ENCODE measurements at places on chromosomes 11 and 22.

DNA sequence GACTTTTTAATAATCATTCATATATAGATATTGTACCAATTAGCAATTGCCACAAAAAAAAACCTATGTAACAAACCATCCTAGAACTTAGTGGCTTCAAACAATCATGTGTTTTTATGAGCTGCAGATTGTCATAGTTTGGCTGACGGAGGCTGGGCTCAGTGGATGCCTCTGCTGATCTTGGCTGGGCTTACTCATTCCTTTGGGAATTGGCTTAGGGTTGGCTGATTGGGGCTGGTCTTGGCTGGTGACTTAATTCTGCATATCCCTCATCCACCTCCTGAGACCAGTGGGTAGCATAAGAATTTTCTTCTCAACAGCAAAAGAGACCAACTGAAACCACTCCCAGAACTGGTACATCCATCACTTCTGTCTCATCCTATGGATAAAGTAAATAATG is 57.9 kb upstream of the PHF21B start:
- DNase-seq: no peak

DNA sequence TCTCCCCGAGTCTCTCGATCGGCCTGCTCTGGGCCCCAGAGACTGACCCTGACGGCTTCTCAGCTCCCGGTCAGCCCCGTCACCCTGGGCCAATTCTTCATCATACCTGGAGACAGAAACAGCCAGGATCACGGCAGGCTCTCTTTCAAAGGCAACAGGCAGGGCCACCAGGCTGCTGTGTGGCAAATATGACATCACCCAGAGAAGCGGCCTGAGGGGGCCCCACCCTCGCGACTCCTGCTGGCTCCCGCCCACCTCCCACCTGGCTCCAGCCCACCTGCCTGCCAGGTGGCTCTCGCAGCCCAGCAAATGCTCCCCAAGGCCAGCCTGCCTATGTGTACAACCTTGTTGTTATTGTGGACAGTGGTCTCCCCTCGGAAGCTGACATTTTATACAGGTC is 24.9 kb upstream of the PACSIN2 start:
- peak; percentile 49 for DNase-seq

DNA sequence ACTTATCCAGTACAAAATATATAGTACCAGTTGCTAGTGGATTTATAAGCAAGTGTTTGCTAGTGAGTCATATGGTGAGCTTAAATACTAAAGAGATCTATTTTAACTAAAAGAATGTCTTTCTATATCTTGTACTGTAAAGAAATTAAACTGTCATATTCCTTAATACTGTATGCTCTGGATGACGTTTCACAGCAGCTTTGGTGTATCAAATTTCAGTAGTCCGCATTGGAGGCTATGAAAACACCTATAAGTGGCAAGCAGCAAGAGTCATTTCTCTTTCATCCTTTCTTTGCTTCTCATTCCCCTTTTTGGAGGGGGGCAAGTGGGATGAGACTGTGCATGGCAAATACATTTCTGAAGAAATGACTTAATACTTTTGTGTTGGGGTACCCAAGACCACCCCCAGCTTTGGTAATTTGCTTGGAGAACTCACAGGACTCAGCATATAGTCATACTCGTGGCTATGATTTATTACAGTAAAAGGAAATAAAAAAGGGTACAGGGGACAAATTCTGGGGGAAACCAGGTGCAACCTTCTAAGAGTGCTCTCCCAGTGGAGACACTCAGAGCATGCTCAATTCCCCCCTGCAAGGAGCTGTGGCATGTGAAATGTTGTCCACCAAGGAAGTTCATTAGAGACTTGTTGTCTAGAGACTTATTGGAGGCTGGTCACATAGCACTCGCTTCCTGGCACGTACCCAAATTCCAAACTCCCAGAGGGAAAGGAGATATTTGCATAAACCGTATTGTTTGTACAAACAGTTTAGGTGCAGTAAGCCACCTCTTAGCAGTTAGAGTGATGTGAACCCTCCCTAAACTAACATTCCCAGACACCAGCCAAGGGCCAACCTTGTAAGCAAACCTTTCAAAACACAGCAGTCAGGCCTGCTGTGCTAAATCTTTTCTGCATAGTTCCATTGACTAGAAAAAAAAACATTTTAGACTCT is 210.8 kb downstream of the PGR start:
- DNase-seq: peak; percentile 40

DNA sequence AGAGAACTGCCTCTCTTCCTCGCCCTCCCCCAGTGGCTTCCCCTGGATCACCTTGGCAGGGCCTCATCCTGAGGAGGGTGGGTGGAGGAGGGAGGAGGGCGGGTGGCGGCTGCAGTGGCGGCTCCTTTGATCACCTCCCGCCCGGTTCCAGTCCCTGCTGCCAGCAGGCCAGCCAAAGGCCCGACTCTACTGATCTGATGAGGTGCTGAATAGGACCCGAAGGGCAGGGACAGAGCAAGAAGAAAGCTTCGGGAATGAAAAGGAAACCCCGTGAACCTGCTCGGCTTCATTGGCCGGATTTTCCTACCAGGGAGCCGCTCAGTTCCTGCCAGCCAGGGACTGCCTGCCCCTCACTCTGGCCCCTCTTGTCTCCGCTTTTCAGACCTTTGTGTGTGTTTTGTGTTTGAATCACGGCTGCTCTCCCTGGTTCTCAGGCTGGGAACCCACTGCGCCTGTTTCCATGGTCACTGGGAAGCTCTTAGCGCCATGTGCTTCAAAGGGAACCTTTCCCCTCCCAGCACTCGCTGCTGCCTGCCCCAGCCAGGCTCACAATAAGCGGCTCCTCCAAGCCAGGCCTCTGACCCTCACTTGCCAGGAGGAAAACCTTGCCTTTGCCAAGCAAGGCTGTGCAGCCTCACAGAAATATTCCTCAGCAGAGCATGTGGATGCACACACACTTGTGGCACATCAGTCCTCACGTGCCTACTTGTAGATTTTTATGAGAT is 56.8 kb downstream of the C22orf31 start:
- DNase-seq: peak; percentile 79

DNA sequence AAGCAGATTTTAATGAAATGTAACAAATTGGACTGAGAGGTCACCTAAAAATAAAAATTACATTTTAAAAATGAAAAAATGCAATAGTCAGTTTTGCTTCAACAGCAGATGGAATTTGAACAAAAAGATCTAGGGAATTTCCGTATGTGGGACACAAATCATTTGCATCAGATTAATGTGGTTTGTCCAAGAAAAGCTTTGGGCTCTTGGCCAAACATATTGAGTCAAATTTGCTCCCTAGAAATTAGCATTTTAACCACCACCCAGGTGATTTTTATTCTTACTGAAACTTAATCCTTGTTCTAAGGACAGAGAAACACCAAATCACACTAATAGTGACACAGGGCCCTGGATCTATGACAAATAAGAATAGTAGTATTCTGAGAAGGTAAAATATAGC is 1477.8 kb downstream of the FAM181B start:
- peak; percentile 15 for DNase-seq

GRCh38 chr11:82790723-82791484 is 57.2 kb upstream of the FAM181B start:
- DNase-seq: peak; percentile 65

- peak; percentile 59 for DNase-seq
These were observed 1430.5 kb downstream of the FAM181B start for GRCh38 chr11:81303038-81303664.

- DNase-seq: no peak
These were observed 14.8 kb downstream of the PLAAT3 start for GRCh38 chr11:63599211-63600122.

- no peak for DNase-seq
These were observed 127.0 kb downstream of the MRTFA start for GRCh38 chr22:40509401-40510134.

DNA sequence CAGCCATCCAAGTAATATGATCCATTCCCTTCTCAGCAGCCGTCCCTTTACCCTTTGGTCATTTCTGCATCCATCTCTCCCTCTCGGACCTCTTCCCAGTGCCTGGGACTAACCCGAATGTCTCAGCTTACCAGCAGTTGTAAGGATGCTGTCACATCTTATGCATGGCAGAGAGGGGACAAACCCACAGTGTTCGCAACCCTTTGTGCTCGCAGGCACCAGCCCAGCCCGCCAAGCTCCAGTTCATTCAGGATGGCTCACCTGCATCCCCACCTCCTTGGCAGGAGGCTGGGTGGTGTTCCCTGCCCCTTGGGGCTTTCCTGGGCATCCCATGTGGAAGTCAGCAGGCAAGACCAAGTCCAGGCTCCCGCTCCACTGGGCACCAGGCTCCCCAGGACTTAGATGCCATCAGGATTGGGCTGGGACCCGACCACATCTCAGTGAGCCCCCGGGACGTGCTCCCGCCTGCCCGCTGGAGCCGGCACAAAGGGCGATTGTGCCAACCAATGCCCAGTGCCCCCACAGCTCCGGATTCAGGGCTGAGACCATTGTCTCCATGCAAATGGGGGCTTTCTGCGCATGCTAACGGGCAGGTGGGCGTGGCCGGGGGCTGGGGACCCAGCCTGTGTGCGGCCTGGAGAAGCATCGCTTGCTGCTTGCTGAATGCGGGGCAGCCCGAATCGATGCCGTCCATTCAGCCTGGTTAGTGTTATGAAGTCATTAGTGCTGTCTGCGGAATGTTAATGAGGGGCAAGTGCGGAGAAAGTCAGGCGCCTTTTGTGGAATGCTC is 108.6 kb downstream of the KCNQ1OT1 start:
- DNase-seq: no peak

- no peak for DNase-seq
These were observed 31.4 kb upstream of the APOL5 start for GRCh38 chr22:35686298-35686697.

DNA sequence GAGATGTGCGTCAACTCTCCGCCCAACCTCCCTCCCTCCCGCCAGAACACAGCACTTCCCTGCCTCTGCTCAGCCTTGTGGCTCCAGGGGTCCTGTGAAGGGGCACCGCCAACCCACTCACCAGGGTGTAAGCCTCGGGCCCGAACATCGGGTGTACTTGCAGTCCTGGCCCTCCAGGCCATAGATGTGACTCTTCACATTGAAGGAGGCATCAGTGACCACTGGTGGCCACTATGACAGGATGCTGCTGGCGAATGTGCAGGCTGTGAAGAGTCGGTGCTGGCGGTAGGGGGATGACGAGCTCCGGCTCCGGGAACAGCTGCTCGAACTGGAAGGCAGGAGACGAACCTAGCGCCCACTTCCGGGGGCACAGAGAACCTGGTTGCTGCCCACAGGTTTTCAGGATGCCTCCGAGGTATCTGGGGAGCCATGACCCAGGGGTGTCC is 97.4 kb downstream of the MED15 start:
- no peak for DNase-seq

DNA sequence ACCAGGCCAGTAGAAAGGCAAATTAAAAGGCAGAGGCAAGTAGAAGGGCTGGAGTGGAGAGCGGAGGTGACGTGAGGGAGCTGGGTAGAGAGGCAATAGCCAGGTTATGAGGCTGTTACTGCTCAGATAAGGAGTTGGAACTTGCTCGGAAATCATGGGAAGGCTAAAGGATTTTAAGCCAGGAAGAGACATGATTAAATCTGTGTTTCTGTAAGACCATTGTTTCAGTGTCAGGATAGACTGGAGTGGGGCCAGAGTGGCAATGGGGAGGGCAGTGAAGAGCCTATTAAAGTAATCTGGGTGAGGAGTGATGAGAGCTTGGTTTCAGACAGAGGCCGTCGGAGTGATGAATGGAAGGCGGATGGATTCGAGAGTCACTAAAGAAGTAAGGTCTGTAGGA is 39.0 kb downstream of the GRAMD1B start:
- peak; percentile 46 for DNase-seq

DNA sequence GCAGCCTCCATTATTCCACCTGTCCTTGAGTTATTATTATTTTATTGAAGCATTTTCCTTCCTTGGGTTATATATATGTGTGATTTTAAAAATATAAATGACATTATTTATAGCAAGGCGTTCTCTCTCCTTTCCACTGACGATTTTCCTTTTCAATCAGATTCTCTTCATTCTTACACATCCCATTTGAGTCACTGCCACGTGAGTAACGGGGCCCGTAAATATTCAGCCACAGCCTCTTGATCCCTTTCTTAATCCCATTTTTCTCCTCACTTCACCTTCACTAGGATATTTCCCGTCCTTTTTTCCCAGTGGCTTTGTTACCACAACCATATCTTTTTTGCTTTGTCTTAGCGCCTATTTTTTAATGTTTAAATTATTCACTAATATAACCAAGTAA is 396.2 kb downstream of the NTM start:
- DNase-seq: no peak

- no peak for DNase-seq
These were observed 1.7 kb downstream of the MOB2 start for GRCh38 chr11:1484695-1485503.

- no peak for DNase-seq
These were observed 43.1 kb upstream of the EED start for GRCh38 chr11:86201371-86201884.

GRCh38 chr22:23485490-23485889 is 94.6 kb downstream of the IGLL1 start:
- DNase-seq: no peak

DNA sequence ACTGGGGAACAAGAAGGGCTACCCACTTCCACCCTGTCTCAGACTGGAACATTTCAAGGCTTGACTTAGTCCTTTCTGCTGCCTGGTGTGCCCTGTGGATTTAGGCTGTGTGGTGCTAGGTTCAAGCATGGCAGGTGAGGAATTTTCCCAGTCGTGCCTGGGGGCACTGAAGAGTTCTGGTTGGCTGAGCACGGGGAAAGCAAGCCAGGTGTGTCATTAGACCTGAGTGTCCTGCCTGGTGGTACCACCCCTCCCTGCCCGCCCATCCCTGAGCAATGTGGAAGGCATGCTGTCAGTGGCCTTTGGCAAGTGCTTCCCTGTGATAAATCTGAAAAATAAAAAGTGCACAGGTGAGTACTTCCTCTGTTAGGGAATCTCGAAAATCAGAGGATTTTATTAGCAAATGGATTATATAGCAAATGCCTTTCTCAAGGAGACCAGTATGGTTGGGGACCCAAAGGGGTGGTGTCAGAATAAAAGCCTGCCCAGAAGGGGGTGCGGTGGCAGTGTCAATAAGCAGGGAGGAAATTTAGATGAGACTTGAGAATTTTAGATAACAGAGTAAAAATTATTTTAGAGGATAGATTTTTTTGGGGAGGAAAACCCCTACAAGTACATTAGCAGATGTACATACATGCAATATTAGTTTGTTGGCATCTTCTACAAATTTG is 22.8 kb downstream of the TEAD1 start:
- DNase-seq: peak; percentile 84

GRCh38 chr22:47409539-47410275 is 647.3 kb downstream of the TBC1D22A start:
- no peak for DNase-seq

- no peak for DNase-seq
These were observed 22.0 kb downstream of the CELSR1 start for GRCh38 chr22:46515208-46516111.

DNA sequence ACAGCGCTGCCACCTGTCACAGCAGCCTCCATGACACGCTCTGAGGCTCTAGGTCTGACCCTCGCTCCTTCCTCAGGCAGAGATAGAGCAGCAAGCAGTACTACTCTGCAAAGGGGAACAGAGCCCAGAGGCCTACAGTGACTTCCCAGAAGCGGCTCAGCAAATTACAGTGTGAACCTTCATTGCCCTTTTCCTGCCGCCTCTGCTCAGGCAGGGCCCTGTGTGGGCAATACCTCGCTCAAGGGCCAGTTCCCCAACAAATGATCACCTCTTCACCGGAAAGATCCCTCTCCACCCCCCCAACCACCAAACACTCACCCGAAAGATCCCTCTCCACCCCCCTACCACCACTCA is 12.3 kb downstream of the KIAA0930 start:
- DNase-seq: no peak

- no peak for DNase-seq
These were observed 558.6 kb downstream of the NTM start for GRCh38 chr11:131928992-131929391.
